ENCODE measurements at places on chromosomes 2 and 18. TPM values are rescaled to one million over a fixed set of nuclear protein-coding genes. Genes with fewer than 3 reads are reported as not detected.
A peak's percentile ranks its signal among the peaks of the same experiment; 100 is the strongest.

DNA sequence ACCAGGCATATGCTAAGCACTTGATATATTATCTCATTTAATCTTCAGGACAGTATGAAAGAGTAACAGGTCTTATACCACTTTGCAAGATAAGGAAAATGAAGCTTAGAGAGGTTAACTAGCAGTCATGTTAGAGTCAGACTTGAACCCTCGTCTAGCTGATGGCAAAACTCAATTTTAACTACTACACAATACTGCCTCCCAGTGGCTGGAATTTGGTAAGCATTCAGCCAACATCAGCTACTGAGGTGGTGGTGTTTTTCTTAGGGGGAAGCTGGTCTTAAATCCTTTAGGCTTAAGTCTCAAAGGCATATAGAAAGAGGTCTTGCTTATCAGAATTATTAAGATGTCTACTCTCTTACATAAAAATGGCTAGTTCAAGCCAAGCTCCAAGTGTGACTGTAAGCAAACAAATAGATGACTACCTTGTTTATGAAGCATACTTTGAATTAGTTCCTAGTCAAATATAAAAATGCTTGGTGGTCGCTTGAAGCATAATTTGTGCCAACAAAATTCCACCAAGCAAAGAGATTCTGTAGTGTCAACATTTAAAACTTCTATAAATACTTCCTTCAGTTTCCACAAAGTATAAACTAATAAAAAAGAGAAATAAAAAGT, 325.4 kb upstream of the FIGN start:
- no peak for DNase-seq
- no peaks in the 10 kb centered on the region for H3K36me3 ChIP-seq
- no peaks in the 10 kb centered on the region for H3K27me3 ChIP-seq
- H3K4me3 ChIP-seq, result no peak overlapping the region

DNA sequence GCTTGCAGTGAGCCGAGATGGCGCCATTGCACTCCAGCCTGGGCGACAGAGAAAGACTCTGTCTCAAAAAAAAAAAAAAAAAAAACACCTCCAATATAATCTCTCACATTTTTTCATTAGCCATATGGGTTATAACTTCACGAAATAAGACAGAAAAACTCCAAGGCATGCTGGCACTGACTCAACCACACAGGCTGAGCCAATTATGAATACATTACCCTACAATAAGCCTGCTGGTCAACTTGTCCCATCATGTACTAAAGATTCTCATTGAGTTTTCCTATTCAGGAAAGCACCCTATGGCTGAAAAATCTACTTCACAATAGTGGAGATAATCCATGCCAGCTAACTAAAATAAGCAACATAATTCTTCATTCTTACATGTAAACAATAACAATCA, 12.8 kb upstream of the MAP3K20 start:
- no peaks in the 10 kb centered on the region for H3K4me1 ChIP-seq
- no peaks in the 10 kb centered on the region for H3K36me3 ChIP-seq
- H3K27me3 ChIP-seq, result peaks cover 43% of the 10 kb centered on the region
- DNase-seq, result no peak

DNA sequence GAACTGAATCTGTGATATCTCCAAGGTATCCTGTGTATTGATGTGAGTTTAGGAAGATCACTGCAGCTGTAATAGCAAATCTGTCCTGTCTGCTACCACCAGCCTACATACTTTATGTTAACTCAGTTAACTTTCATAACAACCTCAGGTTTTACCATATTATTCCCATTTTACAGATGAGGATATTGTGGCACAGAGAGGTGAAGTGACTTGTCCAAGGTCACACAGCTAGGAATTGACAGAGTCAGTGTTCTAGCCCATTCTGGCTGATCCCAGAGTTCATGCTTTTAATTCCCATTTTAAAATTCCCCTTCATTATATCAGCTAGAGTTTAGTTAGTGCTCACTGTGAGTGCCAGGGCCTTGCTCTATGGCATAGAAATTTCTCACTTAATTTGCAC, 49.4 kb downstream of the PLEK start:
- no peaks in the 10 kb centered on the region for H3K36me3 ChIP-seq
- H3K27ac ChIP-seq, result no peak overlapping the region
- no peak overlapping the region for H3K4me3 ChIP-seq
- DNase-seq, result no peak
- H3K4me1 ChIP-seq, result peaks cover 9% of the 10 kb centered on the region

TMEM200C gene
- total RNA-seq, result not detected

- H3K36me3 ChIP-seq, result no peaks in the 10 kb centered on the region
- no peak overlapping the region for H3K27ac ChIP-seq
- no peaks in the 10 kb centered on the region for H3K4me1 ChIP-seq
- no peak for DNase-seq
- no peaks in the 10 kb centered on the region for H3K27me3 ChIP-seq
These were observed 2012.3 kb upstream of the PIK3C3 start for GRCh38 chr18:39942702-39943101.

- H3K36me3 ChIP-seq, result peaks cover 3% of the 10 kb centered on the region
- peak; percentile 27 for DNase-seq
- peaks cover 84% of the 10 kb centered on the region for H3K4me1 ChIP-seq
- no peaks in the 10 kb centered on the region for H3K27me3 ChIP-seq
- peak overlapping the region; percentile 98 for H3K27ac ChIP-seq
These were observed 115.2 kb downstream of the FAM210A start for GRCh38 chr18:13611142-13611600.

DNA sequence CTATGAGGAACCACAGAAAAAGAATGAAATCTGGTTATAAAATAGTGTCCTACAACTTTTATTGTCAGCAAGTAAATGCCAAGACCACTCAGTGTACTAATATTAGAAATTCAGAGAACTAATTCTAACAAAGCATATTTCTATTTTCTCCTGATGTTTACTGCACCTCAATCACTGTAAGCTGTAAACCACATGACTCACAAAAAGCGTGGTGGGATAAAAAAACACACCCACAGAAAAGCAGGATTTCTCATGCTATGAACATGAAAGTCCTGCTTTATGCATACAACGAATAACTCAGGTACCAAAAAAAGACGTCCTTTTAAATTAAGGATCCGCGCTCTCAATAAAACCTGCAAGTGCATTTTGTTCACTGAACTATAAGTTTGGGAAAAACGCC, 797 bp downstream of the TXNL4A start:
- no peaks in the 10 kb centered on the region for H3K27me3 ChIP-seq
- H3K4me3 ChIP-seq, result peak overlapping the region; percentile 89
- H3K27ac ChIP-seq, result peak overlapping the region; percentile 96
- no peak for DNase-seq
- peaks cover 9% of the 10 kb centered on the region for H3K36me3 ChIP-seq

ST3GAL5 gene
- total RNA-seq, result 11.3 TPM

DNA sequence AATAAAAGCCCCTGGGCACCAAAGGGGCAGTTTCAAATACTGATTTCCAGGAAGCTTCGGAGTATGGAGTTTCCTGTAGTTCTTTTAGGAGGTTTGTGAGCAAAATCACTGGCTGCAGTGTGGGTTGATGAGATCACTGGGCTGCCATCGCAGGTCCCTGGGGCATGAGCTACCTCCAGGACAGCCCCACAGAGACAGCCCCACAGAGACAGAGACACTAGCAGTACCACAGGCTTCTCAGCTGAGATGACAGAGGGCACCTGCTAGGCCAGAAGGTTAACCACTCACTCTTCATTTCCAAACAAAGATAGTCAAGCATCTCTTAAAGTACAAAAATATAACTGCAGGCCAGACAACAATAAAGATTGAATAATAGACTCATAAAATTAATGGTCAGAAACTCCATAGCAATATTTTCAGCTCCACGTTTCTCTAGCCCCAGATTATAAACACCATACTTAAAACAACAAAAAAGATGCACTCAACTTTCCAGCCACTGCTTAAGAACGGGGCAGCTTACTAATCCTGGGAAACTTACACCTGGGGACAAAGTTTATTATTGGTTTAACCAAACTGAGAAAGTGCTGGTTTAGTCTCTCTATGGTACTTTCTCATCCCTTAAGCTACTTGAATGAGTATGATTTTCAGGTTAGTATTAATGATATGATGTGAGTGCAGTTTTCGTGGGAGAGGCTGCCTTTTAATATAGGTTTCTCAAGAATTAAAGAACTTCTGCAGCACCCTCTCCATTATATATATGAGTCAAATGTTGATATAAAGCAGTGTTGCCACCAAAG, 11.6 kb downstream of the AFF3 start:
- no peaks in the 10 kb centered on the region for H3K36me3 ChIP-seq
- no peak overlapping the region for H3K27ac ChIP-seq
- peaks cover 18% of the 10 kb centered on the region for H3K4me1 ChIP-seq
- no peak for DNase-seq
- no peak overlapping the region for H3K4me3 ChIP-seq

ZNF397 gene
- total RNA-seq, result 22.4 TPM

GRCh38 chr18:80119111-80119510, 10.0 kb downstream of the ADNP2 start:
- no peaks in the 10 kb centered on the region for H3K27me3 ChIP-seq
- H3K27ac ChIP-seq, result no peak overlapping the region
- H3K4me3 ChIP-seq, result no peak overlapping the region
- peaks cover 26% of the 10 kb centered on the region for H3K4me1 ChIP-seq
- no peak for DNase-seq

DNA sequence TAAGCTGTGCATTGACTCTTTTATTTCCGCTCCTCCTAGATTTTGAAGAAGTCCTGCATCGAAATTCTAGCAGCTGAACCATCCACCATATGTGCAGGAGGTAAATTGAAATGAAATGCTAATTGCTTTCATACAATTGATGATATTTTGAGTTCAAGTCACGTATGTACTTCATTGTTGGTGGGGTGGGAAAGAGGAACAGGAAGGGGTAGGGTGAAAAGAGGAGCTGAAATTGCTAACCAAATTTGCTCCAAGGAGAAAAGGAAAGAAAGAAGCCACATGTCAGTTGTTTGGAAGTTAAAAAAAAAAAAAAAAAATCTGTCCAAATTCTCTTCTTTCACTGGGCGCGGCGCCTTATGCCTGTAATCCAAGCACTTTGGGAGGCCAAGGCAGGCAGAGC, 77.8 kb downstream of the ANTXR1 start:
- no peaks in the 10 kb centered on the region for H3K36me3 ChIP-seq
- peaks cover 59% of the 10 kb centered on the region for H3K27me3 ChIP-seq
- no peak overlapping the region for H3K4me3 ChIP-seq

GRCh38 chr2:135585586-135585985, 54.3 kb downstream of the R3HDM1 start:
- H3K27me3 ChIP-seq, result no peaks in the 10 kb centered on the region
- H3K27ac ChIP-seq, result no peak overlapping the region
- H3K36me3 ChIP-seq, result no peaks in the 10 kb centered on the region
- no peak overlapping the region for H3K4me3 ChIP-seq
- DNase-seq, result no peak

GRCh38 chr18:58793361-58793760, 71.3 kb upstream of the ZNF532 start:
- no peak overlapping the region for H3K27ac ChIP-seq
- no peak for DNase-seq
- peaks cover 3% of the 10 kb centered on the region for H3K27me3 ChIP-seq
- H3K36me3 ChIP-seq, result no peaks in the 10 kb centered on the region

DNA sequence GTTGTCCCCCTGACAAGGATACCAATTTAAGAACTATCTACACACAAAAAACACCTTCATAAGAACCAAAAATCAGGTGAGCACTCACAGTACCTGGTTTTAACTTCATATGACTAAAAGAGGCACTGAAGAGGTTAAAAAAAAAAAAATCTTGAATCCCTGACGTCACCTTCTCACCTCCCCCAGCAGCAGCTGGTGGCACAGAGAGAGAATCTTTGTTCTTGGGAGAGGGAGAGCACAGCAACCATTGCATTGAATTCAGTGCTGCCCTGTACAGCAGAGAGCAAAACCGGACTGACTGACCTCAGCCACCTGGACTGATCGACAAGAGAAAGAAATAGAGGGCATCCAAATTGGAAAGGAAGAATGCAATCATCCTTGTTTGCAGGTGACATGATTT, 566.0 kb downstream of the TMX3 start:
- H3K27ac ChIP-seq, result no peak overlapping the region
- no peaks in the 10 kb centered on the region for H3K27me3 ChIP-seq
- DNase-seq, result no peak
- H3K4me3 ChIP-seq, result no peak overlapping the region

GRCh38 chr2:160388464-160389263, 104.9 kb downstream of the RBMS1 start:
- H3K36me3 ChIP-seq, result no peaks in the 10 kb centered on the region
- H3K27me3 ChIP-seq, result no peaks in the 10 kb centered on the region
- H3K4me3 ChIP-seq, result peak overlapping the region; percentile 72
- H3K4me1 ChIP-seq, result peaks cover 81% of the 10 kb centered on the region

GRCh38 chr2:166610180-166610912, 116.3 kb upstream of the SCN7A start:
- H3K36me3 ChIP-seq, result no peaks in the 10 kb centered on the region
- peak; percentile 5 for DNase-seq
- H3K4me3 ChIP-seq, result peak overlapping the region; percentile 80
- peaks cover 41% of the 10 kb centered on the region for H3K27me3 ChIP-seq
- peaks cover 20% of the 10 kb centered on the region for H3K4me1 ChIP-seq

GRCh38 chr2:151905963-151906632, 77.9 kb upstream of the ARL5A start:
- no peak for DNase-seq
- no peaks in the 10 kb centered on the region for H3K4me1 ChIP-seq
- no peak overlapping the region for H3K4me3 ChIP-seq
- no peaks in the 10 kb centered on the region for H3K27me3 ChIP-seq
- no peaks in the 10 kb centered on the region for H3K36me3 ChIP-seq

GRCh38 chr2:66573821-66574233, 138.9 kb downstream of the MEIS1 start:
- no peaks in the 10 kb centered on the region for H3K36me3 ChIP-seq
- no peak for DNase-seq
- no peak overlapping the region for H3K4me3 ChIP-seq
- H3K4me1 ChIP-seq, result peaks cover 8% of the 10 kb centered on the region

DNA sequence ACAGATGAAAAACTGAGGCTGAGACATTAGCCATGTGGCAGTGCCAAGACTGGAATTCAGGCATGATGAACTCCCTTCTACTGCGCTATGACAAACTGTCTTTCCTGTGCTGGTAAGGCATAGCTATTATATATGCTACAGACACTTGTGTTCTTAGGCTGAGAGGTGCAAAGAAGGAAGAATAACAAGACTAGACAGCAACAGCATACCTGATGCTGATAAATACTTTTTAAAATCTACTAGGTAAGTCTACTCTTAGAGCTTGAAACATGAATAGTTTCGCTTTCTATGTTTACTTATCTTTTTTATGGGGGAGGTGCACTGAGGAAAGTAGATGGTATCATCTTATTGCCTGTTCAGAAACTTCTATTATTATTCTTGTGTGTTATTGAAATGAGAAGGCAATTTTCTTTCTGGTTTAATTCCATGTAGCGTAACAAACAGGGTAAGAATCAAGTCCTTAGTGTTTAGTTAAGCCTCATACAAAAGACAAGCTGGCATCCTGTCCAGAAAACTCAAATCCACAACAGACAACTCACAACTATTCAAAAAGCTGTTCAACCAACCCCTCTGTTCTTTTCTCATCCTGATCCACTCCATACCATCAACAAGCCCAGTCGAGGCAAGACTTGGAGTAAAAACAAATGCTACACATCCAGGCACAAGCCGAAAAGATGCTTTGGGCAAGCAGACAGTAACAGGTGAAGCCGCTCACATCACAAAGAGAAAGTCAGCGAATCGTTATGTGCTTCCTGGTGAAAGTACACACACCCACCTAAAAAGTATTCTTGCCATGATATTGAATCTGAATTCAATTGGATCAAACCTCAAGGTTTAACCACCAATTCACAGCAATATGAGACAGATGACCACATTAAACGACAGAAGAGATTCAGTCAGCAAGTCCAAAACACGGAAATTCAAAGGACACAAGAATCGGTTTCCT, 1.5 kb downstream of the TTC32 start:
- peak; percentile 13 for DNase-seq
- H3K36me3 ChIP-seq, result peaks cover 11% of the 10 kb centered on the region
- H3K27ac ChIP-seq, result peak overlapping the region; percentile 98
- no peaks in the 10 kb centered on the region for H3K27me3 ChIP-seq
- peaks cover 65% of the 10 kb centered on the region for H3K4me1 ChIP-seq
